ENCODE measurements at places on chromosomes 2 and 18. TPM values are rescaled to one million over a fixed set of nuclear protein-coding genes. Genes with fewer than 3 reads are reported as not detected.

CEP68 gene
- 7.3 TPM for total RNA-seq

ANKRD30B gene
- not detected for total RNA-seq

C2orf76 gene
- total RNA-seq: 10.5 TPM

UGT1A9 gene
- not detected for total RNA-seq

CAPN14 gene
- total RNA-seq: 0.12 TPM

- no peak for DNase-seq
- peaks cover 25% of the 10 kb centered on the region for H3K36me3 ChIP-seq
- peak overlapping the region; percentile 79 for H3K4me3 ChIP-seq
- peak overlapping the region; percentile 71 for H3K27ac ChIP-seq
- peaks cover 4% of the 10 kb centered on the region for H3K27me3 ChIP-seq
- peaks cover 45% of the 10 kb centered on the region for H3K4me1 ChIP-seq
Observed at GRCh38 chr2:221530653-221531037, 41.5 kb downstream of the EPHA4 start.

- no peak for DNase-seq
- H3K36me3 ChIP-seq: no peaks in the 10 kb centered on the region
- H3K4me1 ChIP-seq: peaks cover 13% of the 10 kb centered on the region
- H3K27ac ChIP-seq: no peak overlapping the region
Observed at GRCh38 chr2:23388294-23388693, 3.3 kb downstream of the KLHL29 start.

GRCh38 chr18:8142131-8142711 is 467.0 kb upstream of the RAB12 start:
- H3K27ac ChIP-seq: peak overlapping the region; percentile 96
- peaks cover 39% of the 10 kb centered on the region for H3K36me3 ChIP-seq
- H3K27me3 ChIP-seq: peaks cover 2% of the 10 kb centered on the region

GRCh38 chr2:225616848-225617247 is 217.3 kb downstream of the NYAP2 start:
- no peak overlapping the region for H3K4me3 ChIP-seq

DNA sequence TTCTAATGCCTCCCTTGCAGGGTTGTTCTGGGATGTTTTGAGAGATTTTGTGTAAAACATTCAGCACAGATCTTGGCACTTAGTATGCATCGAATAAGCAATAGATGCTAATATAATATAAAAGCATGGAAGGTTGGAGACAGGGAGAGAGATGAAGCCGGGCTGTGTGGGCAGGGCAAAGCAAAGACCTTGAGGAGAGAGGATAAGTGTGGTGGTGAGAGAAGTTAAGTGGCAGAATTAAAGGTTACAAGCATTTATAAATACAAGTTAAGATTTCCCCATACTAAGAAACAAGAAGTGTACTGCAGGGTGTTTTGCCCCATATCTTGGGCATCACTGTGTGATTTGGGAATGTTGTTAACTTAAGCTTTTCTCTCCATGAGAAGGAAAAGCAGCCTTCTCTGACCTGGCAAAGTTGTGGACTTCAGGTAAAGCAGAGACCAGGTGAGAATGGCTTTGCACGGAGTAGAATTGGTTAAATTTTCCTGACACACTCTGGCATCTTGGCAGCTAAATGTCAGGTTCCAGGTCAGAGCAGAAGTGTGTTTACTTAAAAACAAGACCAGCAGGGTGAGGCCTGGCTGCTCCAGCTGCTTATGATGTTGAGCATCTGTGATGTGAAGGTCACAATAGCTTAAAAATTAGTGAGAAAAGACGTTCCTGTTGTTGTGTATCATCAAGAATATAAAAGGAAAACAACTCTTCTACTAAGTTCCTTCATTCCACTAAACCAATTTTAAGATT is 288.5 kb upstream of the HNMT start:
- H3K27me3 ChIP-seq: no peaks in the 10 kb centered on the region
- H3K4me3 ChIP-seq: no peak overlapping the region
- DNase-seq: no peak
- no peaks in the 10 kb centered on the region for H3K4me1 ChIP-seq
- no peak overlapping the region for H3K27ac ChIP-seq

DNA sequence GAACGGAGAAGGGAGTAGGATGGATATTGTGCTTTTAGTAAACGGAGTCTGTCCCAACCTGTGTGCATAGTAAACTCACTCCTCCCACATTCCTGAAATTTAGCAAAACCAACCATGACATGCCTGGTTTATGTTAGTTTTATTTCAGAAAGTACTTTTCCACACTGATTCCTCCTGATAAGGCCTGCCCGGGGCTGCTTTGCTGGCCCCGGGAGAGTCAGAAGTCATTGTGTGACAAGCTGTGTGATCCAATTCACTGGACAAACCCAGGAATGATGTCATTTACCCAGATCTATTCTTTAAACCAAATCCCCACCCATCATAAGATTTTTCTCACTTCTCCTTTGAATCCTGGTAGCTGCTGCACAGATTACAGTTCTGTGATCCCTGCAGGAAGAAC is 109.0 kb downstream of the SETBP1 start:
- H3K27ac ChIP-seq: no peak overlapping the region
- H3K4me1 ChIP-seq: peaks cover 13% of the 10 kb centered on the region
- no peaks in the 10 kb centered on the region for H3K36me3 ChIP-seq

GRCh38 chr18:58785171-58785805 is 79.4 kb upstream of the ZNF532 start:
- H3K4me3 ChIP-seq: peak overlapping the region; percentile 65
- H3K27ac ChIP-seq: peak overlapping the region; percentile 88
- peaks cover 10% of the 10 kb centered on the region for H3K36me3 ChIP-seq
- H3K4me1 ChIP-seq: peaks cover 67% of the 10 kb centered on the region

GRCh38 chr2:209094221-209094620 is 329.6 kb upstream of the MAP2 start:
- no peaks in the 10 kb centered on the region for H3K4me1 ChIP-seq
- H3K4me3 ChIP-seq: no peak overlapping the region
- H3K27ac ChIP-seq: no peak overlapping the region
- DNase-seq: no peak

- H3K4me3 ChIP-seq: peak overlapping the region; percentile 19
- H3K36me3 ChIP-seq: no peaks in the 10 kb centered on the region
- no peaks in the 10 kb centered on the region for H3K4me1 ChIP-seq
- H3K27me3 ChIP-seq: peaks cover 69% of the 10 kb centered on the region
Observed at GRCh38 chr2:98935111-98935770, 784 bp downstream of the CRACDL start.

- peaks cover 7% of the 10 kb centered on the region for H3K4me1 ChIP-seq
- H3K27me3 ChIP-seq: no peaks in the 10 kb centered on the region
- H3K27ac ChIP-seq: peak overlapping the region; percentile 12
- H3K36me3 ChIP-seq: no peaks in the 10 kb centered on the region
- 0 out of 2 replicates have a peak overlapping the region, but pooled peaks have one; percentile 1 for H3K4me3 ChIP-seq
Observed at GRCh38 chr18:3037423-3037915, 24.5 kb upstream of the LPIN2 start.

- H3K4me1 ChIP-seq: no peaks in the 10 kb centered on the region
- H3K27ac ChIP-seq: no peak overlapping the region
- no peaks in the 10 kb centered on the region for H3K27me3 ChIP-seq
- H3K36me3 ChIP-seq: no peaks in the 10 kb centered on the region
- DNase-seq: no peak
- H3K4me3 ChIP-seq: no peak overlapping the region
Observed at GRCh38 chr2:186281726-186282125, 204.3 kb upstream of the ZC3H15 start.

- no peak overlapping the region for H3K27ac ChIP-seq
- DNase-seq: no peak
- H3K36me3 ChIP-seq: no peaks in the 10 kb centered on the region
- H3K4me1 ChIP-seq: no peaks in the 10 kb centered on the region
Observed at GRCh38 chr2:238554468-238555315, 128.0 kb downstream of the ASB1 start.

- H3K36me3 ChIP-seq: peaks cover 37% of the 10 kb centered on the region
- H3K27me3 ChIP-seq: no peaks in the 10 kb centered on the region
- H3K4me3 ChIP-seq: no peak overlapping the region
Observed at GRCh38 chr2:101829429-101829828, 131.9 kb downstream of the MAP4K4 start.

DNA sequence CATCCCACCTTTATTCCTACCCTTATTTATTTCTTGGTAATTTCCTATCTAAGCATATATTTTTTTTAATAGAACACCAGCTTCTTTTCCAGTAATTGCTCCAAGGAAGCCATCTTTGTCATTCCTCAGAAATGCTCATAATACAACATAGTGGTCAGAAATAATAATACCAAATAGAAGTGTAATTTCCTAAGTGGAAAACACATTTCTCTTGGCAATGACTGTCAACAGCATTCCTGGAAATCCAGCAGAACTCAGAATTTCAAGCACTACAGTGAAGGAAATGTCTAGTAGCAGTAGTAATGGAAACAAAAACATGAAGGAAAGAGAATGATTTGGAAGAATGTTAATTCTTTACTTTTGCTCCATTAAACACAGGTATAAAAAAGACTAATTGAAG is 56.6 kb downstream of the GDF7 start:
- no peak overlapping the region for H3K4me3 ChIP-seq
- H3K36me3 ChIP-seq: peaks cover 6% of the 10 kb centered on the region
- H3K4me1 ChIP-seq: peaks cover 26% of the 10 kb centered on the region
- DNase-seq: peak; percentile 46
- H3K27ac ChIP-seq: peak overlapping the region; percentile 37

GRCh38 chr2:7632420-7632819 is 715.2 kb downstream of the RNF144A start:
- peaks cover 2% of the 10 kb centered on the region for H3K27me3 ChIP-seq
- H3K36me3 ChIP-seq: no peaks in the 10 kb centered on the region
- H3K4me1 ChIP-seq: no peaks in the 10 kb centered on the region
- DNase-seq: no peak

- H3K27ac ChIP-seq: no peak overlapping the region
- no peak for DNase-seq
- H3K36me3 ChIP-seq: peaks cover 2% of the 10 kb centered on the region
- no peaks in the 10 kb centered on the region for H3K27me3 ChIP-seq
- peaks cover 85% of the 10 kb centered on the region for H3K4me1 ChIP-seq
- 0 out of 2 replicates have a peak overlapping the region, but pooled peaks have one; percentile 22 for H3K4me3 ChIP-seq
Observed at GRCh38 chr2:39484206-39484605, 47.1 kb upstream of the MAP4K3 start.

GRCh38 chr2:109660046-109660860 is 46.1 kb downstream of the SOWAHC start:
- H3K27me3 ChIP-seq: peaks cover 21% of the 10 kb centered on the region
- no peak overlapping the region for H3K4me3 ChIP-seq
- no peak for DNase-seq
- no peaks in the 10 kb centered on the region for H3K36me3 ChIP-seq
- H3K27ac ChIP-seq: no peak overlapping the region
